ENCODE measurements at places on chromosomes 13 and 19.

DNA sequence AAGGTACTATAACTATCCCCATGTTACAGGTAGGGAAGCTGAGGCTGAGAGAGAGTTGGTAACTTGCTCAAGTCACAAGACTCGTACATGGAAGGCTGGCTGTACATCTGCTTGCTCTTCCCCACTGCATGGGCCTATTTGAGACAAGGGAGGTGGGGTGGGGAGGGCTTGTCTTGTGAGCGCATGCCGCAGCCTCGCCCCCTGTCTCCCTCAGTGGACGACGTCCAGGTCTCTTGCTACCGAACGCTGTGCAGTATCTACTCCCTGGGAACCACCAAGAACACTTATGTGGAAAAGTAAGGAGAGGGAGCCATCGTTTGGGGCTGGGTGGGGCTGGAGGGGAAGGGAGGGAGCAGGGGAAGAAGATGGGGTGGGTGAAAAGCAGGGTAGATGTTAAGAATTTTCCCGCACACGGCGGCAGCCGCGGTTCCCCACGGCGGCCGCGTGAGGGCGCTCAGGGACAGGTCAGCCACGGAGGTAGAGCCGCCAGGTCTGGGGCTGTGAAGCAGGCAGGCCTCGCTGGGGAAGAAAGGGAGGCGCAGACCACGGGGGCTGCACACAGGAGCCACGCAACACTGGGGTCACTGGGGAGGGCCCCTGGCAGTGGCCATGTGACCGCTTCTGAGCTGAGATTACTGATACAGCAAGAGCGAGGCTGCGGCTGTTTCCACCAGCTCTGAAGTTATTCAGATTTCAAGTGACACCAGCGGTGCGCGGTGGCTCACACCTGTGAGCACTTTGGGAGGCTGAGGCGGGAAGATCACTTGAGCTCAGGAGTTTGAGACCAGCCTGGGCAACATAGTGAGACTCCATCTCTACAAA is 81.5 kb downstream of the RYR1 start:
- peak; percentile 68 for DNase-seq

GRCh38 chr19:18922228-18922985 is 2.9 kb downstream of the DDX49 start:
- no peak for DNase-seq

GRCh38 chr19:45090034-45090433 is 2.9 kb upstream of the PPP1R37 start:
- no peak for DNase-seq

GRCh38 chr13:59543418-59543817 is 620.3 kb downstream of the DIAPH3 start:
- DNase-seq = no peak

- DNase-seq = no peak
Measured at GRCh38 chr19:5116292-5116691, 147.4 kb downstream of the KDM4B start.

DNA sequence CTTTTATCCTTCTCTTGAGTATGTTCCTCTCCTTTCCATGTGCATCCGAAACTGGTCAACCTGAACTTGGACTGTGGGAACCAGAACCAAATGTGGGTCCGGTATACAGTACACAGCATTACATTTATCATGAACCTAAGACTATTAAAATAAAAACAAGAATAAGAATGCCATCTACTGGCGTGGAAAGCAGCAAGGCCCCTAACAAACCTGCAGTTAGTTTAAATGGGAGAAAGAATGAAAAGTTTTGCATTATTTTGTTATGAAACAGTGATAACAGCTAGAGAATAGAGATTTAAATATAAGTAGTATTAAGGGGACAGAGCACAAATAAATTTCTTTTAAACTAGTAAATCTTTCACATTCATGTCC is 159.5 kb downstream of the RBM26 start:
- no peak for DNase-seq

GRCh38 chr19:42123765-42124164 is 8.5 kb downstream of the POU2F2 start:
- no peak for DNase-seq

- DNase-seq = no peak
Measured at GRCh38 chr13:33862016-33862415, 44.1 kb downstream of the RFC3 start.

DNA sequence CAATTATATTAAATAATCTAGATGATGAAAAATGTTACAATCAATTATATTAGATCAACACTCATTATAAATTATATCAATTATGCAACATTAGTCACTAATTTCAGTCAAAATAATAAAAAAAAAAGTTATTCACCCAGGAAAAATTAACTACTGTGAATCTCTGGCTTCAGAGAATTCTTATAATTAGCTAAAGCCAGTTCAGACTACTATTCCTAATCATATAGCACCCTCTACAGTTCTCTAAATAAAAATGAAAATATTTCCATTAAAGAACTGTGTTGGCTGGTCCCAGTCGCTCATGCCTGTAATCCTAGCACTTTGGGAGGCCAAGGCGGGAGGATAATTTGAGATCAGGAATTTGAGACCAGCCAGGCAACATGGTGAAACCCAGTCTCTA is 33.0 kb downstream of the XPO4 start:
- DNase-seq = no peak

DNA sequence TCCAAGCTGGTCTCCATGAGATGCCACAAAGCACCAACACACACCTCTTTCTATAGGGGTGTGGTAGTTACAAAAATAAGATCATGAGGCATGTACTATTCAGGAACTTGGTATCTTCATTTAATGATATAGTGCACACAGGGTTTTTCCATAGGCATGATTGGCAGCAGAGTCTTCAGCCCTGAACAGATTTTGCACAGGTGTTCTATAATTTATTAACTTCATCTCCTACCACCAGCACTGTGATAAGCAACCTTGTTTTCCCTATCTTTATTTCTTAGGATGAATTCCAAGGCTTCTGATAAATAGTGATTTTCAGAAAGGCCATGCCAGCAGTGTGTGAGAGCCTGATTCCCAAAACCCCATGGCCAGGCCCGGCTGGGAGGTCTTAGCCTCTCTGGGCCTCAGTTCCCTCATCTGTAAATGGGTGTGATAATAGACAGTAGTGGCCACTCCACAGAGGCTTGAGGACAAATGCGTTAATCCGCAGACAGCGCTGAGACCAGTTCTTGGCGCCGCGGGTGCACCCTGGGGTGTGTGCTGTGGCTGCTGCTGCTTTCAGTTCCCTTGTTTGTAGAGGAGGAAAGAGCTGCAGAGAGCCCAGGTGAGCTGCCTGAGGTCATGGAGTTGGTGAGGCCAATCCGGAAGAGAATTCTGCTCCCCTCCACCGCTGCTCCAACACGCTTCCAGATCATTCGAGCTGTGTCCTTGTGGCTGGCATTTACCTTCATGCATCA is 33.1 kb downstream of the DHRS12 start:
- DNase-seq = no peak

DNA sequence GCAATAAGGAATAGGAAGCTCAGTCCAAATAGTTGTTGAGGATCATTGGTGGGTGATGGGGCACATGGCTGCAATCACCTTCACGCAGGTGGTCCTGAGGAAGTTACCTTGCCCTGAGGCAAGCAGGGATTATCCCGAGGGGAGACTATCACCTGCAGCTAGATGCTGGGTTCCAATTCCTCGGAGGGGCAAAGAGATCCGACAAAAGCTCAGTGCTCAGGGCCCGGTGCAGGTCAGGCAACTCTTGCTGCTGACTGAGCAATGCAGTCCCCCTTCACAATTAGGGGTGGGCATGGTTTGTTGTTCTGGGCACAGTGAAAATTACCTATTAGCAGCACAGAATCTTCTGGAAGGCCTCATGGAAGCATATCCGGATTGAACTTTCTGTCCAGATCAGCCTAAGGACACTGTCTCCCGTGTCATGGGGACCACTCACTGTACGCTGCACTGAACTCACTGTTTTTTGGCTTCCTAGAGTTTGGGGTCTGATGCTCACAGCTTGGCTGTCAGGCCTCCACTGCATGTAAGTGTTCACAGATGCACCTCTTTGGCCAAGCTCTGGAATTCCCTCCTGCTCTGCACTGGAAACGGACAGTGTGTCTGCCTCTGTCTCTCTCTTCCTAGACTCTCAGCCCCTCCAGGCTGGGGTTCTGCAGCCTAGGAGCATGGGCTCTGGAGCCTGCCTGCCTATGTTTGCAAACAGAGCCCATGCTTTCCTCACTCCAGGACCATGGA is 372.7 kb downstream of the ZNF536 start:
- no peak for DNase-seq

GRCh38 chr19:14507704-14508542 is 10.3 kb downstream of the DNAJB1 start:
- DNase-seq = no peak

DNA sequence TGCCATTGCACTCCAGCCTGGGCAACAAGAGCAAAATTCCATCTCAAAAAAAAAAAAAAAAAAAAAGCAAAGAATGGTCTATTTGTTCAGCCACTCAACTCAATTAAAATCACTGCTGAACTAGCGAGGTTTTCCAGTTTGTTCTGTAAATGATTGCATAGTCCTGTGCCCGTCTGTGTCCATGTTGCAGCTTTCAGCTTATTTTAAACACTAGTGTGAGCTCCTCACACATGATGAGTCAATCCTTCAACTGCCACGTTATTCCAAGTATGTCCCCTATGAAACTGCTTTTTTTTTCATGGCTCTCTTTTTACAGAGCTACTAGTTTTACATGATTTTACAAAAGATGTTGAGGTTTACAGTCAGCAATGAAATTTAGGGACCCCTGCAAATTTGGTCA is 12.2 kb downstream of the SUGP2 start:
- no peak for DNase-seq

Measured in CD8-positive, alpha-beta memory T cell (primary cell).